ENCODE measurements at places on chromosomes 11 and 22.

DNA sequence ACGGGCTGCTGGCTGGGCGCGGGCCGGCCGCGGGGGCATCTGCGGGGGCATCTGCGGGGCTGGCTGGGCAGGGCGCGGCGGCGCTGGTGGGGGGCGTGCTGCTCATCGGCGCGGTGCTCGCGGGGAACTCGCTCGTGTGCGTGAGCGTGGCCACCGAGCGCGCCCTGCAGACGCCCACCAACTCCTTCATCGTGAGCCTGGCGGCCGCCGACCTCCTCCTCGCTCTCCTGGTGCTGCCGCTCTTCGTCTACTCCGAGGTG, 194 bp downstream of the DRD4 start:
- no peak for DNase-seq

GRCh38 chr22:35986088-35986487, 42.5 kb downstream of the RBFOX2 start:
- DNase-seq = peak; percentile 20

- no peak for DNase-seq
Observed at GRCh38 chr11:128662076-128662475, 31.8 kb upstream of the FLI1 start.

DNA sequence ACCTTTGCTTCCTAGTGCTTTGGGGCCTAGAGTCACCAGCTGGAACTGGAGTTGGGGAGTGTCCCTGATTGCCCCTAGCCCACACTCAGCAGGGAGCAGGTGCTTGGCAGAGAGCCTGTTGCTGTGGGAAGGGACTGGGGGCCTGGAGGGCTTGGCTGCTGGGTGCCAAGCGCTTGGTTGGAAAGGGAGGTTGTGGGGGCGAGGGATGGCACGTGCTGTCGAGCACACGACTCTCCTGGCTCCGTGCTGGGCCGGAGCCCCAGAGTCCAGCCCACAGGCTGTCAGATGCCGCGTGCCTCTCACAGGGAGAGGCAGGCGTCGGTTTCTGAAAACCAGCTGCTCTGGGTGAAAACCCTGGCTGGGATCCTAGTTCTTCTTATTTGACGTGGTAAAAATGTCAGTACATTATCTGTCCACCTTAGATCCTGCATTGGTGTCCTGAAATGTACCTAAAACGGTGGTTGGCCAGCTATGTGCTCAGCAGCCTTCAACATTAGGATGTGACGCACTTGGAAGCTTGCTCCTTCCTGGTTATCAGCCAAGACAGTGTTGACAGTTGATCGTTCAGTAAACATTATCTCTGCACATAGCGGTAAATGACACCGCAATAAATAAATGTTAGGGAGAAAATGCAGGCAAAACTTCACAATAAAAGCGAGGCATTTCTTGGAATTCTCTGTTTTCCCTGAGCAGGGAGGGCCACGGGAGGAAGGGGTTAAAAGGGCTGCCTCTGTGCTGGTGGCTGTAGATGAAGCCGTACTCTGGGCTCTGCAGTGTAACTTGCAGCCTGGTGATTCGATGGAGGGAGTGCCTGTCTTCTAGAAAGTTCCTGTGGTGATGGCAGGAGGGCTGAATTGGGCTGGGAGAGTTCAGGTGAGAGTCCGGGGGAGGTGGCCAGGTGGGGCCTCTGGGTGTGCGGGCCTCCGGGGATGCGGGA, 29.2 kb downstream of the GRAMD4 start:
- DNase-seq = no peak

GRCh38 chr11:65277631-65278277, 16.0 kb downstream of the POLA2 start:
- no peak for DNase-seq

DNA sequence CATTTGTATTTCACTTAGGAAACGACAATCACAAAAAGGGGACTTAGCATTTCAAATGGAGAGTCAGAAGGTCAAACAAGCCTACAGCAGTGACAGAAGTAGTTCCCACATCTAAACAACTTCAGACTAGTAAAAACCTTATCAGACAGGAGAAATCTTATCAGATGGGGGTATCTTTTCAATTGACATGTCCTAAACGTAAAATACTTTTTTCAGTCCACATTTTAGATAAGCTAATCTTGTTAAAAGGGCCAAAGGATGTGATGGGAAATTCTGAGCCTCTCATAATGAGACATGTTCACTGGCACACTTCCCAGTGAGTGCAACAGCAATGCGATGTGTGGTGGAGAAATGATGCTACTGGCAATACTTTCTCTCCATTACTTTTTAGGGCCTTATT, 2.4 kb downstream of the MAPK1 start:
- peak; percentile 54 for DNase-seq
